ENCODE measurements at places on chromosomes 13 and 19.

- peak; percentile 30 for DNase-seq
These were observed 3.9 kb downstream of the OSCAR start for GRCh38 chr19:54096617-54097106.

DNA sequence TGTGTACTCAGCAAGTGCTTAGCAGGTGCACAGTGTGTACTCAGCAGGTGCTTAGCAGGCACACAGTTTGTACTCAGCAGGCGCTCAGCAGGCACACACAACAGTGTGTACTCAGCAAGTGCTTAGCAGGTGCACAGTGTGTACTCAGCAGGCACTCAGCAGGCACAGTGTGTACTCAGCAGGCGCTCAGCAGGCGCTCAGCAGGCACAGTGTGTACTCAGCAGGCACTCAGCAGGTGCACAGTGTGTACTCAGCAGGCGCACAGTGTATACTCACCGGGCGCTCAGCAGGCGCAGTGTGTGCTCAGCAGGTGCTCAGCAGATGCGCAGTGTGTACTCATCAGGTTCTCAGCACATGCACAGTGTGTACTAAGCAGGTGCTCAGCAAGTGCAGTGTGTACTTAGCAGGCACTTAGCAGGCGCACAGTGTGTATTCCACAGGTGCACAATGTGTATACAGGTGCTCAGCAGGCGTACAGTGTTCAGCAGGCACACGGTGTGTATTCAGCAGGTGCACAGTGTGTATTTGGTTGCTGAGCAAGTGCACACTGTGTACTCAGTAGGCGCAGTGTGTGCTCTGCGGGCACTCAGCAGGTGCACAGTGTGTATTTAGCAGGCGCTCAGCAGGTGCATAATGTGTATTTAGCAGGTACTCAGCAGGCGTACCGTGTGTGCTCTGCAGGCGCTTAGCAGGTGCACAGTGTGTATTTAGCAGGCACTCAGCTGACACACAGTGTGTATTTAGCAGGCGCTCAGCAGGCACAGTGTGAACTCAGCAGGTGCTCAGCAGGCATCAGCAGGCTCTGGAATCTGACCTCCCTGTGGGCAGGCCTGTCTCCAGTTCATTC, 15.1 kb downstream of the CRTC1 start:
- no peak for DNase-seq

GRCh38 chr19:33506498-33506897, 15.1 kb downstream of the PEPD start:
- DNase-seq = no peak

DNA sequence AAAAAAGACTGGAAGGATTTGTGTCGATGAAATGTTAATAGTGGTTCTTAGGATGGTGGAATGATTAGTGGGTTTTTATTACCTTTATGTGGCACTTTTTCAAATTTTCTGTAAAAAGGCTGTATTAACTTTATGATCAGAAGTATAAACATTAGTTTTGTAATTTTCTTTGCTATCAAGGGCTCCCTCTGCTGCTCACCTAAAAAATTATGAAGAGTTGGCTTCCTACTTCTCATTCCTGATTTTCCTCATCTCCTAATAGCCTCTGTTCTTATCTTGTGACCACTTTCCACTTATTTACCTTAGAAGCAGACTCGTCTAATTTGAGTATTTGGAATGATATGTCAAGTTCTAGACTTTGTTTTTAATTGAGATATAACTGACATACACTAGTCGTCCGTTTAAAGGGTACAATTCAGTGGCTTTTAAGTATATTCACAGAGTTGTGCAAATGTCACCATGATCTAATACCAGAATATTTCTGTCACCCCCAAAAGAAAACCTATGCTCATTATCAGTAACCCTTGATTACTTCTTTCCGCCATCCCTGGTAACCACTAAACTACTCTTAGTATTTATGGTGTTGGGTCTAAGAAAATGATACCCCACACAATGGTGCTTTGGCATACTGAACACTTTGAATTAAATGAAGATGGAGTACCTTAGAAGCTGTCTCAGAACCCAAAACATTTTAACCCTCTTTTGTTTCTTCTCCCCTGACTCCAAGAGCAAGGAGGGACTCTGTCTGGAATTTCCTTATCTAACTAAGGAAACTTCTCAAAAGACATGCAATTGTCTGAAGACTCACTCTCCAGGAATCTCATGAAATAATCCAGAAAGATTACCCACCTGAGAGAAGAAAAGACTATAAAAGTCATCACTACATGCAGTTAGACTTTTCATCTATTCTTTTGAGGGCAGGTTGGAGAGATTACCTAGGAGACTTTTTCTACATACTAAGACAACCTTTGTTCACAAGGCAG, 311.3 kb downstream of the DLEU7 start:
- peak; percentile 44 for DNase-seq

DNA sequence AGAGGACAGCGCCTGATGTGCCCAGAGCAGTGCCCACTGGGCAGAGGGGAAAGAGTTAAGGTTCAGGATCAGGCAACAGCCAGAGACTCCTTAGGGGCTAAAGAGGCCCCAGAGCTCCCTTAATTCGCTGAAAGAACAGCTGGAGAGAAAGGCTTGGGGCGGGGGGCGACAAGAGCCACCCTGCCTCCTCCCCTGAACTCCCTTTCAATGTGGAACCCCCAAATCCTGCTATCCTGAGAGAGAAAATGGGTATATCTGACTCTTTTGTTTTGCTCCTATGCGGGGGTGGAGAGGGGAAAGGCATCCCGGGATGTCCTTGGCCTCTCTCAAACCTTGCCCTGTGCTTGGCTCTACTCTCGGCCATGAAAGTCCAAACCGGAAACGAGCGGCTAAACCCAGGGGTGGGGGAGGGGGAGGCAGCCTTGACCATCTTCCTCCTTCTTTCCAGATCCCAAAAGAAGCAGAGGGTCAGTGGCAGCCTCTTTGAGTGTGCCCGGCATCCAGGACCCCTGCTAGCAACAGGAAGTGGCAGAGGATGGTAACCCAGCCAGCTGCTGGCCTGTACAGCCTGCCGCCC, 4.7 kb downstream of the PRKACA start:
- DNase-seq = no peak

GRCh38 chr19:30450835-30451321, 78.7 kb downstream of the ZNF536 start:
- no peak for DNase-seq

DNA sequence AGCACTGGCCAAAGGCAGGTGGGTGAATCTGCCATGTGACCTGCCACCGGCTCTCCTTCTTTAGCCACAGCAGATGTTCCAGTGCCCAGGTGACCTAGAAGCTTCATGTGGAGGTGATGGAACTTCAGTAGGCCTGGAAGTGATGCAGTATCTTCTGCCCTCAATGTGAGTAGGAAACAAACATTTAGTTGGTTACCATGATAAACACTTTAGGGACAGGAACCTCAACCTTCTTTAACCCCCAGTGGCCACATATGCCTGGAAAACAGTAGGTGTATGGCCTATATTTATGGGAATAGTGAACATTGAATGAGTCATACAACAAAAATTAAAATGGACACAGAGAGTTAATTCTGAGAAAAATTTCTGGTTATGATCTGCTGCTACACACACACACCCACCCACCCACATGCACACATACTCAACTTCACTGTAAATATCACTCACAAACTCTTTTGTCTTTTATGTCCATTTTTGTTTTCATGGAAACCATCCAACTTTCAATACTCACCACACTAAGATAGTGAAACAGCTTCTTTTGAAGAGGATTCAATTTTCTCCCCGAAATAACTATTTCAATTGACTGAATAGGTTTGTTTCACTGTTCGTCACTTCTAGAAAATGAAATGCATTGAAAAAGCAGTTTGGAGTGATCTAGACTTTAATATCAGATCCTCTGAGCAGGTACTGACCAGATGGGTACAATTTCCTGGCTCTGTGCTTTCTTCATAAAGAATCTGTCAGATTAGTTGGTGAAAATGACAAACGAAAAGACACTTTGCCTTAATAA, 97.3 kb downstream of the STARD13 start:
- DNase-seq = no peak

DNA sequence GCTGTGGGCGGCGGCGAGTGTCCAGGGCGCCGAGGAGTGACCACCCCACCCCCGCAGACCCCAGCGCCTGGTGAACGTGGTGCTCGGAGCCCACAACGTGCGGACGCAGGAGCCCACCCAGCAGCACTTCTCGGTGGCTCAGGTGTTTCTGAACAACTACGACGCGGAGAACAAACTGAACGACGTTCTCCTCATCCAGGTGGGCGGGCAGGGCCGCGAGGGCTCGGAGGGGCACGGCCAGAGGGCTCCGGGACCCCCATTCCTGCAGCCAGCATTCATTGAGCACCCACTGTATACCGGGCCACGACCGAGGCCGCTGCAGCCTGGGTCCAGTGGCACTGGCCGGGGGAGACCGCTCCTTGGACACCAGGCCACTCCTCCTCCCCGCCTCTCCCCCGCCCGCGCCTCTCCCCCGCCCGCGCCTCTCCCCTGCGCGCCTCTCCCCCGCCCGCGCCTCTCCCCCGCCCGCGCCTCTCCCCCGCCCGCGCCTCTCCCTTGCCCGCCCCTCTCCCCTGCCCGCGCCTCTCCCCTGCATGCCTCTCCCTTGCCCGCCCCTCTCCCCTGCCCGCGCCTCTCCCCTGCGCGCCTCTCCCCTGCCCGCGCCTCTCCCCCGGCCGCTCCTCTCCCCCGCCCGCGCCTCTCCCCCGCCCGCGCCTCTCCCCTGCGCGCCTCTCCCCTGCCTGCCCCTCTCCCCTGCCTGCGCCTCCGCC, 3.2 kb downstream of the PRTN3 start:
- no peak for DNase-seq

- no peak for DNase-seq
These were observed 129.8 kb downstream of the DLEU7 start for GRCh38 chr13:50713523-50714248.

- no peak for DNase-seq
These were observed 86.4 kb upstream of the TSC22D1 start for GRCh38 chr13:44662515-44662914.

DNA sequence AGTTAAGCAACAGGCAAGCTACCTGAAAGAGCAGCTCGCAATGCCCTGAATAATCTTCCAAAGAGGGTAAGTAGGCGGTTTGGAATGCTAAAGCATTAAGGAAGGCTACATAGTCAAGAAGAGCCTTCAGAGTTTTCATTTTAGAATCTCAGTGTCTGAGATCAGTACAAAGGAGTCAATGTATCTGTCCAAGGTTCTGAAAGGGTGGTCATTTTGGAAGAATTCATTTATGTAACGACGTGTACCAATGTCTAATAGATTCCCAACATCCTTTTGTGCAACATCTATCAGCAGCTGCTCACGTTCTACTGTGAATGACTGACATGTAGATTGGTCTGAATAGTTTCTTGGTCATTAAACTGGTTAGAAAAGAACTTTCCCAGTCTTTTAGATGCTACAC, 15.2 kb downstream of the ZNF665 start:
- no peak for DNase-seq

All from T47D (cell line).